Cardiac septum (tissue), 1 donor: ENCODE measurements at places on chromosomes 5 and 9.

- peak; percentile 54 for DNase-seq
These were observed 25.5 kb upstream of the SLC6A3 start for GRCh38 chr5:1470762-1471211.

GRCh38 chr5:109630093-109630492 lies 59.6 kb upstream of the MAN2A1 start:
- no peak for DNase-seq

DNA sequence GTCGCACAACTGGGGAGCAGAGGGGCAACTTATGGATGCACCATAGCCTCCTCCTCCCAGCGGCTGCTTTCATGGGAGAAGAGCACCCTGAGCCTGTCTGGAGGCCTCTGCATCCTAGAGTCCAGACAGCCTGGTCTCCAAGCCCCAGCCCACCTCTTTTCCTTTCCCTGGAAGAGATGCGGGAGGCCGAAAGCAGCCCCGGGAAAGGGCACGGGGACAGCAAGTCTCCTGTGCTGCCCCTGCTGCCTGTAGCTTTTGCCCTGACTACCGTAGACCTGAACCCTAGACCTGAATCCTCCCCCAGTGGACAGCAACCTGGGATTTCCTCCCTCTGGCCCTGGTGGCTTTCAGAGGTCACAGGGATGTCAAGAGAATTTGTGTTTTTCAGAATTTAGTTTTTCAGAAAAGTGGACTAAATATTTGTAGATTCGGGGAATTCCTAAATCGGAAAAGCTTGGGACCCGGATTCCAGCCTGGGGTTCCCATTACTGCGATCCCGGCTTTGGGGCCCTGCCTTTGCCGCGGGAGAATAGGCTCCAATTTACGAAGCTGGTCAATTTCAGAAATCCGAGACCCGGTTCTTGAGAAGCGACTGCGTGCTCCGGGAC lies 4.3 kb upstream of the PITX1 start:
- no peak for DNase-seq

- DNase-seq: no peak
These were observed 91.7 kb downstream of the HRH2 start for GRCh38 chr5:175749591-175749990.

GRCh38 chr5:133669472-133669871 lies 57.1 kb upstream of the FSTL4 start:
- DNase-seq: no peak

DNA sequence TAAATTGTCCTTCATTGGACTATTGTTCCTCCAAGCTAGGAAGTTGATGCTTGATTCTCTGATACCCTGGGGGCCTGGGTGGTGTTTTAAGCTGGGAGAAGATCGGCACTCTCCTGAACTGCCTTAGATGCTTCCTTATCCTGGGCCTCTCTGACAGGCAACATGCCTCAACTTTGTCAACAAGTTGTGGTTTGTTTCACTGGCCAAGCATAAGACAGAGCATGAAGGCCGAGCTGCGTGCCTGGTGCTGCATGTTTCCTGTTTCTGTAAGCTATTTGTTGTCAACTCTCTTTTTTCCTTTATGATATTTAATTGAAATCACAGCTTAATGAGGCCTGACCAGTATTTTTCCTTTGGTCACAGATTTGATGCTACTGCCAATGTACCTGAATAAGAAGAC lies 187.6 kb upstream of the TNC start:
- no peak for DNase-seq

GRCh38 chr5:178605788-178606187 lies 15.6 kb upstream of the COL23A1 start:
- no peak for DNase-seq
